ENCODE measurements at places on chromosomes 5 and 9.

DNA sequence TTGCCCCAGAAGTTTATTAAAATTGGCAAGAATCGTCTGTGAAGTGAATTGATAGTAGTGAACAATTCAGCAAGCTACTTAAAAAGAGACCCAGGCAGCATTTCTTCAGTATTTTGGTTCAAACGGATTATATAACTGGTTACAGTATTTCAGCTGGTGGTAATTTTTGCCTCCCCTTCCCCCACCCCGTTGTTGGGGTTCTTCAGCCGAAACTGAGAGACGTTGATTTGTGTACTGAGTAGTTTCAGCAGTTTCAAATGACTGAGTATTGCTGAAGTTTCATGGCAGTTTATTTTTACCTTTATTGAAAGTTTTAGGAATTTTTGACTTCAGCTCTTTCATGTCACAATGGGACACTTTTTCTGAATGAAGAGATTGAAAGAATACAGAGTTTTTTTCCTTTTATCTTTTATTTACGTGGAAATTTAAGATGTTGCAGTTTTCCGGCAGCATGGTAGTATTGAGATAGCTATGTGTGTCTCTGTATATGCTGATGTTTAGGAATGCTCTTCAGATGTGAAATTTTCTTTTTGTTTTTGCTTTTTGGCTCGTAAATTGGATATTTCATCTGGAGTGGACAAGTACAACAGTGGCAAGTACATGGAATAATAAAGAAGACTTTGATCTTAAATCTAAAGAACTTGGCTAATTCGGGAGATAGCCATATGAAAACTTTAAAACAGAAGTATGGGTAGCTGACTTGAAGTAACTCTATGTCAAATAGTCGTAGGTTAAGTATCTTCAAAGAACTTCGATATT is 1.9 kb downstream of the GPBP1 start:
- DNase-seq, result no peak

DNA sequence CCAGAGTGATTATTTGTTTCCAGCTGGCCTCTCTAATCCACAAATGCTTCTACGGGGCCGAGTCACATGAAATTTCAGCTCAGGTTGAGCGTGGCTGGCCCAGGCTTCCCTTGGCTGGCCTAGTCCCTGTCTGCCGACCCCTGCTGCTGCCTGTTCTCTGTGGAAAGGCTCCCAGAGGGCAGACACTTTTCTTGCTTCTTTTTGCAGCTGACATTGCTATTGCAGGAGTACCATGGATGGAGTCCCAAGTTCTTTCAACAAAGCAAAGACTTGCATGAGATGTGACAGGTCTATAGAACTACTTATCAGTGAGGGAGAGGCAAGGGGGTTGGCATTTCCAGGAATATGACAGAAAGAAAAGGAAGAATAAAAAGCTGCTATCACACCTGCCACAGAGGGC is 287.4 kb upstream of the ARRDC3 start:
- DNase-seq, result no peak

DNA sequence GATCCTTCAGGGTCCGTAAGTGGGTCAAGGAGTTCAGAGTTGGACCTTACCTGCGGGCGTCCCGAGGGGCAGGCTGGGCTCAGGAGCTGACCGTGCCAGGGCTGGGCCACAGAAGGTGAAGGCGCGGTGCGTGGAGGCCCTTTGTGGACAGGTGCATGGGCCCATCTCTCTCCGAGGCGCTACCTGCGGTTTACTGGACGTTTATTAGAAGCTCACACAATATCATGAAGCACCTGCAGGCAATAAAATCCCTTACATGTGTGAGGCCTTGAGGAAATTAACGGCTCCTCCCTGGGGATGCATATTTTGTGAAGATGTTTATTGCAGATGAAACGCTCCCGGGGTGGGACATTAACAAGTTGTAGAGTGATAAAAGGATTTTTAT is 79.8 kb upstream of the LMX1B start:
- DNase-seq, result no peak

DNA sequence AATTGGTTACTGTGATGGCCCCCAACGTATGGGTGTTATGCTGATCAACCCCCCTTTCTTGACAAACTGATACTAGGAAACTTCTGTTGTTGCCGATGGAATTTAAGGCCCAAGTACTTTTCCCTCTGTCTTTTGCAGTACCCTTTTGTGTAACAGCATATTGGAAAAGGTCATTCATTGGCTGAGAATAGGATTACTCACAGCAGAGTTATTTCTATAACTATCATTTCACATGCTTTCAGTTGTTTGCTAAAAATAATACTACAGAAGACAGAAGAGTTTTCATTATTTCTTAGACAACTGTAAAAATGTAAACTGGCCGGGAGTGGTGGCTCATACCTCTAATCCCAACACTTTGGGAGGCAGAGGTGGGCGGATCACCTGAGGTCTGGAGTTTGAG is 329.5 kb downstream of the KIAA0825 start:
- no peak for DNase-seq

DNA sequence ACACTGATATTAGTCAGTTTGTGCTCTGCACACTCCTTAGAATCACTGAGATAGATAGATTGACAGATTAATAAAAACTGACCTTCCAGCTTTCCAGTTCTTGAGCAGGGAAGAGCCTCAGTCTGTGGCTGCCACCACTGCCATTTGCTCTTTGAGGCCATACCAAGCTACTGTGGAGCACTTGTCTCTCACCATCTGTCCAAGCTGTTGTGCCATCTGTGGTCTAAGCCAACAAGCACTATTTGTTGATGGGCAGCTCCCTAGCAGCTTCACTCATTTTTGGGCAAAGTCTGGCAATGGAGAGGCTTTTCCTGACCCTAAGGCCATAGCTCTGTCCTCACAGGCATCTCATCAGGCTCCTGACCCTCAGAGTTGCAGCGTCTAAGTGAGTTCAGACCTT is 30.4 kb downstream of the HTR1A start:
- DNase-seq, result no peak

GRCh38 chr5:143355710-143356109 is 47.8 kb downstream of the NR3C1 start:
- peak; percentile 45 for DNase-seq

GRCh38 chr5:91182763-91183162 is 200.4 kb downstream of the ARRDC3 start:
- DNase-seq, result no peak

GRCh38 chr5:110916381-110917049 is 155.0 kb upstream of the TSLP start:
- DNase-seq, result no peak

GRCh38 chr9:3181049-3181953 is 337.4 kb upstream of the PUM3 start:
- DNase-seq, result no peak

DNA sequence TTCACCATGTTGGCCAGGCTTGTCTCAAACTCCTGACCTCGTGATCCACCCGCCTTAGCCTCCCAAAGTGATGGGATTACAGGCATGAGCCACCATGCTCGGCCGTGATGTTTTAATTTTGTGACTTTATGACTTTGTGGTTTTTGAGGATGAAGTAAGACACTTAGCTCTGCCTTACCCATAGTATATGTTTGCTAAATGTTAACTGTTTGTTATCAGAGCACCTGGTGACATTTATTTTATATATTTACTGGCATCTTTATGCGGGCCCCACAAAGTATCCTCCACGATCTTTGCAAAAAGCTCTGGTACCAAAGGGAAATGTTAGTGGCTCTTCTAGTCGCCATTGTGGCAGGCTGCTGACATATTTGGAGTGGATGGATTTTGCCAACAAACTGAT is 6.7 kb downstream of the SLC23A1 start:
- DNase-seq, result no peak

DNA sequence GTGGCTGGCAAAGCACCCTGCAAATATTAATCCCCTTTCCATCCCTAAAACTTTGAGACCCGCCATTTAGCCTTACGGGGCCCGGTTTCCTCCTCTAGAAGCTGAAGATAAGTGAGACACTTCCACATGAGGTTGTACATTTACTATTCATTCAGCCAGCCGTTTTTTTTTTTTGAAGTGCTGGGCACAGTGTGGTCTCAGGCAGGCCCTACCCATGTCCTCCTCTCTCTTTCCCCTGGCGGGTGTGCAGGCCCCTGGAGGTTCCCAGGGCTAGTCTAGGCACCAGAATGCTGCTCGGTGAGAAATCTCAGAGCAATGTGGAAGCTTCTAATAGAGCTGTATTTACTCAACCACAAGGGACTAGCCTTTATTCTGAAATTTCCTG is 107.4 kb upstream of the LARP1 start:
- no peak for DNase-seq

GRCh38 chr9:81410201-81410600 is 279.1 kb downstream of the TLE1 start:
- no peak for DNase-seq

- no peak for DNase-seq
Measured at GRCh38 chr9:89391585-89391984, 73.3 kb downstream of the SECISBP2 start.

DNA sequence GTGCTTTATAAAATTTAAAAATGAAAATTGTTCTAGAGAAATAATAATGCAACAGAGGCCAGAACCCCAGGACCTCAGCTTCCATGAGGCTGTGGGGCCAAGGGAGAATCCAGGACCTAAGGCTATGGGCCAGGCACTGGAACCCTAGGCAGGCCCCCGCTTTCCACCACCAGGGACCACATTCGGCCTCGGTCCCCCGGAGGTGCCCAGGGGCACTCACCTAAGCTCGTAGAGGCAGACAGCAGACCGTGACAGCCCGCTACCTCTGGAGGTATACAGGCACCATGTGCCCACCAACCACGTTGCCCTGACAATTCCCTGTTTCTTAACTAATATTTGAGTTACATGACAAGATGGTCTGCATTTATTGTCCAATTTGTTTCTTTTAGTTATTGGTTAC is 49.5 kb upstream of the MROH2B start:
- no peak for DNase-seq

DNA sequence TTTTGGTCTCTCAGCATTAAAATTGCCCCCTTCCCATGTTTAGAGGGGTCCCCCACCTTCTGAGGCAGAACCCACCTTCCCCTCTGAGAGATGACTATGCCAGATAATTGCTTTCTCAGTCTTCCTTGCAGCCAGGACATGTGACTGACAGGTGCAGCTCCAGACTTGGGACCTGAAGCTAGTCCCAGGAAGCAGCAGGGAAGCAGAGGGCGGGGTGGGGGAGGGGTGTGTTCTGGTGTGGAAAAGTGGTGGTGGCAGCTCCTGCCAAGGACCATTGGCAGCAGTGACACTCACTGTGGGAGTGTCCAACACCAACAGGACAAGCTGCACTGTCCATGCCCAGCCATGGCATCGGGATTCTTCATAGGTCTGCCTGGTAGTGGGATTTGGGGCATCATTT is 2.3 kb downstream of the EIF4E1B start:
- DNase-seq, result no peak

- DNase-seq, result no peak
Measured at GRCh38 chr9:16526380-16526779, 344.1 kb downstream of the BNC2 start.

- DNase-seq, result no peak
Measured at GRCh38 chr9:69279084-69279731, 45.8 kb upstream of the ENTREP1 start.

- DNase-seq, result no peak
Measured at GRCh38 chr5:138503487-138504270, 38.4 kb downstream of the EGR1 start.

- no peak for DNase-seq
Measured at GRCh38 chr9:3434594-3434993, 91.2 kb downstream of the RFX3 start.

- DNase-seq, result no peak
Measured at GRCh38 chr9:107214915-107215314, 68.2 kb upstream of the RAD23B start.

- DNase-seq, result no peak
Measured at GRCh38 chr9:7561527-7562080, 238.0 kb downstream of the DMAC1 start.

GRCh38 chr5:1041225-1042143 is 32.9 kb downstream of the NKD2 start:
- no peak for DNase-seq

DNA sequence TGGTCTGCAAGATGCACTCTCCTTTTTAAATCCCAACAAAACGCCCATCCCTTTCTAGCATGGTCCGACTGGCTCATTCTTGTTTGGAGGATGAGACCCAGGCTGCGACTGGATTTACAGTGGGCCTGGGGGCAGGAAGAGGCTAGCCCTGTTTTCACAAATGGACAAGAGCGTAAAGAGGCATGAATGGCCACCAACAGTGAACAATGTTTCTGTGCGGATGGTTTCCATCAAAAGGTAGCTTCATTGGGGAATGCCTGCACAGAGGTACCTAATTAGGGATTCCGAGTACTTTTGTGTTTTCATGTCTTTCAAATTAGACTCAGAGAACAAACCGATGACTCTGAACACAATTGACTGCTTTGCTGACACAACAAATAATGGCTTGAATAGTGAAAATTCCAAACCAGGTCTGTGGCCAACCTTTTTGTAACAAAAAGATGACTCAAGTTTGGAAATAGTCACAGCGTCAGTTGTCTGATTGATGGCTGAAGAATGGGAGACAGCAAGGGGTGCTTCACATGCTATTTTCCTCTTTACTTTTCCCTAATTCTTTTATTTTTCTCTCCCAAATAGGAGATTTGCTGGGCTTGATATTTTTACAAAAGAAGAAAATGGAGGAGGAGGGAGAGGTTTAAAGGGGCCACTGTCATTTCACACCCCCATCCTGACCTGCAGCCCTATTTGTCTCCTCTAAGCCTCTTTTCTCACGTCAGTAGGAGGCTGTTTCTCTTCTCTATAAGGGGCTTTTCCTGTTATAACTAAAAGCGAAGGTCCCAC is 208.1 kb upstream of the S1PR3 start:
- no peak for DNase-seq

DNA sequence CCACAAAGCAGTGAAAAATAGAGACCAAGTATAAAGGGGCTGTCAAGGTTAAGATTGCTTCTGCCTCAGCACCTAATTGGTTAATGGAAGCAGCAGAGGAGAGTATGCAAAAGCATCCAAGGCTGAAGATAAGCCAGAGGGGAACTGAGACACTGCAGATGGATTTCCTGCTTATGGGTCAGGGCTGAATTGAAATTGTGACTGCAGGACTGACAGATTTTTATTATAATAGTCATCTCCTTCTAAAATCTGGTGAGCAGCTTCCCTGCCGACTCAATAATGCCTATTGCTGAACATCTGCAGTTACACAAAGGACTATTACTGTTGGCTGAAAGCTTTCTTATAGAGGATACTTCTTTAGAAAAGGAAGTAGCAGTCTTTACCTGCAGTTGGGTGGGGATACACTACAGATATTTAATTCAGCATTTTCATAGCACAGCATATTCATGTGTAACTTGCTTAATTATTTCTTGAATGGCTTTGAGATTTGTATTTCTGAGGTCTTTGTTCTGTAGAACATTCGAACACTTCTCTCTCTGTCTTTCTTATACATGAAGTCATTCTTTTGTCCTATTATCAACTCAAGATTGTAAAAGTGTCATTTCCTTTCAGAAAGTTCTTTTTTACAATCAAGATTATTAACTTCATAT is 363.0 kb upstream of the RIOK2 start:
- no peak for DNase-seq

Data from T-helper 17 cell (primary cell).